NCI-H526 treated with DMSO at 0.1 percent for 48 hours (cell line): ENCODE measurements at places on chromosomes 6 and 20.
A peak's percentile ranks its signal among the peaks of the same experiment; 100 is the strongest.

GRCh38 chr20:49310705-49311104, 32.8 kb upstream of the ZNFX1 start:
- DNase-seq, result no peak

- peak; percentile 36 for DNase-seq
These were observed 21.9 kb downstream of the BHLHE23 start for GRCh38 chr20:62984666-62985443.

DNA sequence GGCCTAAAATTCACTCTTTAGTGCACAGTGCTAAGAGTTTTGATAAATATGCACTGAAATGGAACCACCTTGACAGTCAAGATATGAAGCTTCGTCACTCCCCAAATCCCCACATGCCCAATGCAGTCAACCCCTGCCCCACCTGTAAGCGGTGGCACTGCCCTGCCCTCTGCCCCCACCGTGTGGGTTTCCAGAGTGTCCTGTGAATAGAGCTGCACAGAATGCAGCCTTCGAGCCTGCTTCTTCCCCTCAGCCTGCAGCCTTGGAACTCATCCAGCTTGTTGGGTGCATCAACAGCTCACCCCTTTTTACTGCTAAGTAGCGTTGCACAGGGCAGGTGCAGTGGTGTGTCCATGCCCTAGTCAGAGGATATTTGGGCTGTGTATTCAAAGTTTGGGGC, 216.3 kb downstream of the SYNDIG1 start:
- DNase-seq, result no peak

DNA sequence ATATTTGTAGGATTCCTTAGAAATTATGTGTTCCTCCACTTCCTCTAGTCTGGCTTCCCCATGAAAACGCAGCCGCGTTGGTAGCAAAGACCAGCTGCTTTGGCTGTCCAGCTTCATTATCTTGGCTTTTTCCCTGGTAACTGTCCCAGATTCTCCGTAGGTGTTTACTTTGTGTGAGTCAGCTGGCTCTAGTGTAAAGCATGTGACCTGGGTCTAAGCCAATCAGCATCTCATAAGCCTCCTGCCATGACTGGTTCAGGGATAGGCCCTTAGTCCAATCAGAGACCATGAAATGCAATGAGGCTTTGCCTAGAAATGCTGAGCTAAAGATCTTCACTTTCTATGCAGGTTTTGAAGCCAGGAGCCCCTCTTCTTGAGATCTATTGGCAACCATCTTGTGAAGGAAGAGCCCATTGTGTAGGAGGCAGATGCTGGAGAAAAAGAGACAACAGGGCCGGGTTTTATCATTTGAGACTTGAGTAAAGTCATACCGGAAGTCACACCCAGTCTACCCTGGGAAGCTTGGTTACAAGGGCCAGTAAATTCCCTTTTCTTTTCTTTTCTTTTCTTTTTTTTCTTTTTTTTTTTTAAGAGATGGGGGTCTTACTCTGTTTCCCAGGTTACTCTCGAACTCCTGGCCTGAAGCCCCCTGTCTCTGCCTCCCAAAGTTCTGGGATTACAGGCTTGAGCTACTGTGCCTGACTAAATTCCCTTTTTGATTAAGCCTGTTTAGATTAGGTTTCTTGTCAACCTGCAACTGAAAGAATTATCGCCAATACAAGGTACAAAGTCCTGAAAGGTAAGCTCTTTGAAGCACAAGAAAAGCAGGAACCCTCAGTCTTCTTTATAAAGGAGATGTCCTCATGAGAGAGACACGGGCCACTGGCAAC, 256.5 kb upstream of the RREB1 start:
- DNase-seq, result no peak

GRCh38 chr20:57616143-57616951, 3.9 kb downstream of the ZBP1 start:
- DNase-seq, result no peak

DNA sequence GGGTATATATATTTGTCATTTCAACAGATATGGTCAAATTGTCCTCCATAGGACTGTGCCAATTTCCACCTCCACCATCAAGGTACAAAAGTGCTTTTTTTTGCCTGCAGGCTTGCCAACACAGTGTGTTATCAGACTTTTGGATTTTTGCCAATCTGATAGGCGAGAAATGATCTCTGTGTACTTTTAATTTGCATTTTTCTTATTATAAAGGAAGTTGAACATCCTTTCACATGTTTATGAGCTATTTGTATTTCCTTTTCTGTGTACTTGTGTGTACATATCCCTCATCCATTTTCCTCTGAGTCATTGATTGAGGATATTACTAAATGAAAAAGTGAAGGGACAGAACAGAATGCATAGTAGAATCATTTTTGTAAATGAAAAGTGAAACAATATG, 39.0 kb upstream of the PTPN1 start:
- DNase-seq, result no peak

- no peak for DNase-seq
These were observed 96.2 kb downstream of the FARS2 start for GRCh38 chr6:5357486-5357885.

GRCh38 chr20:20223981-20224380, 143.9 kb upstream of the INSM1 start:
- no peak for DNase-seq

- peak; percentile 10 for DNase-seq
These were observed 208.8 kb downstream of the RNF144B start for GRCh38 chr6:18595774-18596530.

DNA sequence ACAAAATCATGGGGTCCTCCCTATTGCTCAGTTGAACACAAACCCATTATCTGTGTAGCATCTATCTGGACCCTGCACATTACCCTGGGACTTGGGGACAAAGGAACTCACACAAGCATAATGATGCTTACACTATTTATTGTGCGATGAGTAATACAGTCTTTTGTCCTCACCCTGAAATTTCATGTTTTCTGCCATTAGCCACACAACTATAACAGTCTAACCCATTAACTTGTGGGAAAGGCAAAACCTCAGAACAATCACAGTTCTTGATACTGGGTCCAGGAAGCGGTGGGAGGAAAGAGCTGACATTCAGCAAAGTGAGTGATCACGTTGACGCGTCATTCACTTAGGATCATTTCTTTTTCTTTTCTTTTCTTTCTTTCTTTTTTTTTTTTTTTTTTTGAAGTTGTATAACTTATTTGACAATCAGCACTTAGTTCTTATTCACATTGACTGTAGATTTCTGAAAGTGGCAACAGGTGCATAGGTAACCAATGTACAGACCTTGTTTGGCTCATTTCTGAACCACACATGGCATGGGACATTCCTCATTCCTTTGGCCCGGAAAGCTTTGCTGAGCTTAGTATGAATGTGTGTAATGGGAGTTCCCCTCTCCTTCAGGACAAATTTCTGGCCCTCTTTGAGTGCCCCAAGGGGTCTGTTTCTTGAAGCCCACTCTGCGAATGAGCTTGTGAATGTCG, 94.8 kb upstream of the CNKSR3 start:
- no peak for DNase-seq

GRCh38 chr6:8658416-8658815, 223.1 kb upstream of the SLC35B3 start:
- DNase-seq, result no peak

- DNase-seq, result peak; percentile 47
These were observed 594 bp downstream of the ARFGEF3 start for GRCh38 chr6:138162111-138162954.

DNA sequence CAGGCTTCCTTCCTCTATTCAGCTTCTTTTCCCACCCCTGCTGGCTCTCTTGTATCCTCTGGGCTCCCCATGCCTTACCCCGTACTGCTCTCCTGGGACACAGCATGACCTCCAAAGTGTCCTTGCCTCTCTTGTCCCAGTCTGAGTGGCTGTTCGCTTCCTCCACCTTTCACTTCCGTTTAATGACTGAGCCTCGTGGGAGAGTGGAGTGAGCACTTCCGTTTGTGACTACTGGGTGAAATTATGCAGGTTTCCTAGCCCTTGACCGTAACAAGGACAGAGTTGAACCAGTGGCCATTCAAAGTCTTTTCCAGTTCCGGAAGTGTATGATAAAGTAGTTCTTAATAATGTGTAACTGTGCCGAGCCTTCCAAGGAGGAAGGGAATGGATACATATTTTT, 109.2 kb downstream of the ARID1B start:
- no peak for DNase-seq

GRCh38 chr6:31582230-31582643, at the start of gene LTB:
LTB (minus strand) TSS chr6:31582424; CDS start chr6:31582417, 7 bp downstream.
- no peak for DNase-seq

GRCh38 chr6:39300739-39301138, 13.5 kb downstream of the KCNK17 start:
- DNase-seq, result no peak

GRCh38 chr6:116625872-116626271, 9.6 kb downstream of the RSPH4A start:
- no peak for DNase-seq

DNA sequence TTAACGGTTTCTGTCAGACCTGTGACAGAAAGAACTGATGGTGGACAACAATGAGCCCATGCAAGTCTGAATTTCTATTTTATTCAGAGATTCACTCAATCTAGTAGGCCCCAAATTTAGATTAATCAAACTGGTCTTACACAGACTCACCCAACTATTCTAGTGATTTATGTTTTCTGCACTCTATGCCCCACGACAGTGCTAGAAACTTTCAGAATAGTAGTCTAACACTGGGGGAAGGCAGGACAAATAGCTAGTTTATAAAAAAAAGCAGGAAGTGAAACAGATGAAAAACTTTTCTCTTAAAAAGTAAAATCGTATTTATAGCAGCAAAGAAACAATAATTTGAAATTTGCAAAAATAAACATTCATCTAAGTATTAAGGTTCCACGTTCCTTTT, 5.0 kb downstream of the TCP11 start:
- DNase-seq, result no peak

DNA sequence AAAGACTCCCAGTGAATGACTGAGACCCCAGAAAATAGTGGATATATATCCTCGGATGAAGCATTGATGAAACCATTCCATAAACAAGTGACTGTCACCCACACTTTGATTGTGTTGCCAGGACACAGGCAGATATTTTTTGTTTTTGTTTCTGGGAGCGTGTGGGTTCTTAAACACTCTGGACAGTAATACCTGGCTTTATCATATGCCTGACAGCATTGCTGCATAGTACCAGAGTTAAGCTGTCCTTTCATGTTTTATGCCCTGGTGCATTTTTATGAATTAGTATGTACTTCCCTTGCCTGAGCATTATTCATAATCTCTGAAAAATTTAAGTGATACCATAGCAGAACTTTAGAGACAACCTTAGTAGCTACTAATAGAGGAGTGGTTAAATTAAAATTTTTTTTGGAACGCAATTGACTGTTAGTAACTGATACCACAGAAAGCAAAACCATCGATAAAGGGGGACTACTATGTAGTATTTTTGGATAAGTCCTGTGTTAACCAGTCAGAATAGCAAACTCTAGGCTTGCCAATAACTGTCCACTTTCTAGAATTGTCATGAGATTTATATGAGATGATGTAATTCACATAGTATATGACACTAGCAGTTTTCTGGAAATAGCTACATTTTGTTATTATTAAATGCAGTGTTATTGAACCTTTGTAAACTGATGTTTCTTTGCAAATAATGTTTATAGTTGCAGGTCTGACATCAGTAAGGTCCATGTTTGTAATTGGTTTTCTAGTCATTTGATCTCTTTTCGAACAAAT, 30.4 kb downstream of the SENP6 start:
- DNase-seq, result no peak

- DNase-seq, result no peak
These were observed 16.9 kb downstream of the LAMA5 start for GRCh38 chr20:62350098-62350628.

GRCh38 chr6:44005507-44005903, 121.7 kb downstream of the MRPL14 start:
- DNase-seq, result no peak
